ENCODE measurements at places on chromosomes 13 and 19.

DNA sequence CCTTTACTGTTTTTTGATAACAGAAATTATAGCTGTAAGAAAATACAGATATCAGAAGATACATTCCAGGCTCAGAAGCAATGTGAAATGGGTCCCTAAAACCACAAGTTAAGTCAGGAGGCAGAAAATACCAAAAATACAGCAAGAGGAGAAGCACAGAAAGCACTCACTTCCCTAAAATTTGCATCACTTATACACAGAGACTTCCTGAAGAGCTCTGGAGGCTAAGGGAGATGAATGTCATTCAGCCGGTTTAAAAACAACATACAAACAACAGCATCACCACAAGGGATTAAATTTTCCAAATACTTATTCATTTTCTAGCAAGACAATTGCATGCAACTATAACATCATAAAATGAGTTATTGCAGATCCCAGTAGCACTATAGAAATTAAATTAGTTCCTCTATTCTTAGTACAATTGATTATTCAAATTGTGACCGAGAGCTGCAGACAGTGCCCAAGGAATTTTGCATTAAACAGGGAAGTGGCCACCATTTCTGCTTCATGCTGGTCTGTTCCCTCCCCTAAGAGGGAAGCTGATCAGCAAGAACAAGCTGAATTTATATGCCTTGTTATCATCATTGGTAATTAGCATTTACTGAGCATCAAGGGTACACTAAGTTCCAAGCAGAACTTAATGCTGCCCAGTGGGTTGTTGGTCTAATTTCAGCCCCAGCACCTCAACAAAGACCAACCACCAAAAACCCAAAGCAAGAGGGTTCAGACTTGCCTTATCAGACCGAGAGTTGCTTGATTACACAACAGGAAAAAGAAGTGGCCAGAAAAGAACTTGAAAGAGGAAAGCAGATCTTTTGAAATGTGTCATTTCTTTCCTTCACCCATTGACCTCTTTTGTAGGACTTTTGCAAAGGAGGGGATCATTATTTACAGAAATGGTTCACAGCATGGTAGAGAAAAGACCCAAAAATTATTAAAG, 140.7 kb downstream of the KCTD12 start:
- DNase-seq: peak; percentile 73

- no peak for DNase-seq
Measured at GRCh38 chr19:52735734-52736133, 890 bp upstream of the ZNF611 start.

DNA sequence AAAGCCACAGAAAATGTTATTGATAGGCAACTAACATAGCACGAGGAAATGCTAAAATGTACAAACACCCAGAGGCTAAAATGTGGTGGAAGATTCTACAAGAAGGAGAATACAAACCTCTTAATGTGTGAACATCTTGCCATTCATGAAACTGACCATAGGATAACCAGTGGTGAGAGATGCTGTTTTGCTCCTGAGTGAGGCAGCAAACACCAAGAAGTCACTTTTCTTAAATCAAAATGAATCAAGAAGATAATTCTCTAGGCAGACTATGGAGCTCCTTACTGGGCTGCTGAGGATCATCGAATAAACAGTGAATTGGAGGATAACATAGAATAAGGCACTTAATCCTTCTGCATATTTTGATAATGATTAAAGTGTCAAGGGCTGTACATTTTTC, 375.4 kb upstream of the SLITRK6 start:
- no peak for DNase-seq

- DNase-seq: no peak
Measured at GRCh38 chr13:51501592-51502152, 48.8 kb upstream of the INTS6 start.

- peak; percentile 92 for DNase-seq
Measured at GRCh38 chr19:18499055-18499775, 22.7 kb downstream of the ELL start.

DNA sequence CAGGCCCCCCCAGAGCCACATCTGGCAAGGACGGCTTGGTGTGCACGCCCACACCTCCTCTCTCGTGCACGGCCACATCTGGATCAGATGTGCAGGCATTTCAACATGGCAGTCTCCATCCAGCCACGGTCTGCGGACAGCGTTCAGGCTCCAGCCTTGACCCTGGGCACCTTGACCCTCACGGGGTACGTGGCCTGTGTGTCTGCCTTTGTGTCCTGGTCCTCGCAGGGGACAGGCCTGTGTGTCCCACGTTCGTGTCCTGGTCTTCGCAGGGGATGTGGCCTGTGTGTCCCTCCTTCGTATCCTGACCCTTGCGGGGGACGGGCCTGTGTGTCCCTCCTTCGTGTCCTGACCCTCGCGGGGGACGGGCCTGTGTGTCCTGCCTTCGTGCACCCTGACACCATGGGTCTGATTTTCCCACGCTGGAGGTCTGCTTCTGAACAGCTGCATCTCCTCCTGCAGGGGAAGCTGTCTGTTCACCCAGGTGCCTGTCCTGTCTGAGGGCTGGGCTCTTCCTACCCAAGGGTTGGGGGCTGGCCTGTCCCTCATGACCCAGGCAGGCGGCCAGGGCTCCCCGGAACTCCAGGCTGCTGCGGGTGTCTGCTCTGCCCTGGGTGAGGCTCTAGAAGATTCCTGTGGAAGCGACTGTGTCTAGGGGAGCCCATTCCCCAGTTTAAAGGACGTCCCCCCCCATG, 25.3 kb downstream of the RASA3 start:
- DNase-seq: no peak

DNA sequence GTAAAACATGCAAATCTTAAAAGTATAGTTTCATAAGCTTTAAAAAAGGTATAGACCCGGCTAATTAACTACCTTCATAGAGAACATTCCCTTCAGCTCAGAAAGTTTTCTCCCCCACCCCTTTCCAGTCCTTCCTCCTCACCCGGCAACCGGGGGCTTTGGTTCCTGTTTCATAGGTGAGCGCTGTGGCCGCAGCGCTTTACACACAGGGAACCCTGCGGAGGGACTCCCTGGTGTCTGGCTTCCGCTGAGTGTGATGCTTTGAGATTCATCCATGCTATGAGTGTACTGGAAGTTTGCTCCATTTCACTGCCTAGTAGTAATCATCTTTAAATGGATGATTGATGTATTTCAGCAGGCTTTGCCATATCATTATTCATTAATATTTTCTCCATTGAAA, 26.0 kb upstream of the PABPC3 start:
- DNase-seq: no peak

DNA sequence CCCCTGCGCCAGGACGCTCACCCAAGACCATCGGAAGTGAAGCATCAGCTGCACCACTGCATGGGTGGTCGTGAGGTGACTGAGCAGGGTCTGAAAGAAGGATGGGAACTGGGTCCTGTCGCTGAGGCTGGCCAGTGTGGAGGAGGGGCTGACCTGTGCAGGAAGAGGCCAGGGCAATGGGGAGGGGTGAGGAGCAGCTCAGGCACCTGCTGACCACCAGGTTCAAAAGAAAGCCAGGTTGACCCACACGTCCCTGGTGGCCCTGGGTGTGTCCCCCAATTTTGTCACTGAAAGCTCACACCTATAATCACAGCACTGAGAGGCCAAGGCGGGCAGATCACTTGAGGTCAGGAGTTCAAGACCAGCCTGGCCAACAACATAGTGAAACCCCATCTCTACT, 13.7 kb upstream of the ZSCAN1 start:
- no peak for DNase-seq

DNA sequence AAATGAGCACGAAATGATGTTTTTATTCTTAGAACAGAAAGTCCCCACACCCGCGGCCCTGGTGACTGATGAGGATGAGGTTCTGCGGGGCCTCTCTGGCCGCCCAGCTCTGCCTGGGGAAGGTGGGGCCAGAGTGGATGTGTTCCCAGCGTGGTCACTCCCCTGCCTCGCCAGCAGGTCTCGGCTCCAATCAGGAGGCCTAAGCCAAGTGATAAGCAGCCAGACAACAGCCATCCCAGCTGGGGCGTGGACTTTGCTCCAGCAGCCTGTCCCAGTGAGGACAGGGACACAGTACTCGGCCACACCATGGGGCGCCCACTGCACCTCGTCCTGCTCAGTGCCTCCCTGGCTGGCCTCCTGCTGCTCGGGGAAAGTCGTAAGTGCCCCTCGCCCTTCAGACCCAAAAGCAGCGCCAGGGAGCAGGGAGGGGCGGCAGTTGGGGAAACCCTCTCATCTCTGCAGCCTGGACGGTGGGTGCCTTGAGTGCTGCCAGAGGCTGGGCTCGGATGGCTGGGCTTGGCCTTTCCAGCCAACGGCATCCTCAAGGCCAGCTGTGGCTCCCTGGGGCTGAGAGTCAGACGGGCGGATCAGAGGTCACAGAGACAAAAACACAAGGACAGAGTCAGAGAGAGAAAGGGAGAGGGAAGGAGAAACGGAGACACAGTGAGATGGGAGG, at the start of gene F10:
TSS of gene F10 (plus strand) at position 250 of the 676 bp plus-strand sequence. CDS start at position 307, 57 bp downstream.
- no peak for DNase-seq

DNA sequence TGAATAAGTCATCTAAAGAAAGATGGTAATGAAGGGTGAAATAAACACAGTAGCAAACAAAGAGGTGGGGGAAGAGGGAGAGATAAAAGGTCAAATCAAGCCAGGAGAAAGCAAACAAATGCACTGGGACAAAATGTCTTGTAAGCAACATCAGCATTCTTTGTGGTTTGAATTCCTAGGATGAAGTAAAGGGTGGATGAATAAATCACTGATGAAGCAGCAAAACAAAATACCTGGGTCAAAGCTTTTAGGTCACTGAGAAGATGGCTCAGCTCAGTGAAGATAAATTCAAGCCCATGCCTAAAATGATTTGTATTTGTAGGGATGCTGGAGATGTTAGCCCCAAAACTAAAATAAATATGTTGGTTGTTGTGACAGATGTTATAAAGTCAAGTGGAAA, 86.5 kb upstream of the FBXL3 start:
- no peak for DNase-seq

- DNase-seq: no peak
Measured at GRCh38 chr19:31963746-31964145, 381.7 kb upstream of the ZNF507 start.

DNA sequence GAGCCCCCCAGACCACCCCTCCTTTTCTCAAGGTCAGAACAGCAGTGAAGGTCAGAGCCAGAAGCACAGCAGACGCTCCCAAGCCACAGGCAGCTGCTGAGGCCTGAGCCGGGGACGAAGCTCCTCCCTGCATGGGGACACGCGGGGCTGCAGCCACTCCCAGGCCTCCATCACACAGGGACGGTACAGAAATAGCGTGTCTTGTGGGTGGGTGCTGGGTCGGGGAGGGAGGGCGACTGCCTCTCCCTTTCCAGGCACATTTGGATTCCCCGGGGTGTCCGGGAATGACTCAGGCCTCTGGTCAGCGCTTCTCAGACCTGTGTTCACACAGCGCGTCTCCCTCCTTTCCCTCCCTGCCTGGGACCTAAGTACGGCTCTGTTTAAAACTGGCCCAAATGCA, 33.2 kb downstream of the RASA3 start:
- peak; percentile 91 for DNase-seq

GRCh38 chr13:85535316-85536084, 263.7 kb downstream of the SLITRK6 start:
- no peak for DNase-seq

DNA sequence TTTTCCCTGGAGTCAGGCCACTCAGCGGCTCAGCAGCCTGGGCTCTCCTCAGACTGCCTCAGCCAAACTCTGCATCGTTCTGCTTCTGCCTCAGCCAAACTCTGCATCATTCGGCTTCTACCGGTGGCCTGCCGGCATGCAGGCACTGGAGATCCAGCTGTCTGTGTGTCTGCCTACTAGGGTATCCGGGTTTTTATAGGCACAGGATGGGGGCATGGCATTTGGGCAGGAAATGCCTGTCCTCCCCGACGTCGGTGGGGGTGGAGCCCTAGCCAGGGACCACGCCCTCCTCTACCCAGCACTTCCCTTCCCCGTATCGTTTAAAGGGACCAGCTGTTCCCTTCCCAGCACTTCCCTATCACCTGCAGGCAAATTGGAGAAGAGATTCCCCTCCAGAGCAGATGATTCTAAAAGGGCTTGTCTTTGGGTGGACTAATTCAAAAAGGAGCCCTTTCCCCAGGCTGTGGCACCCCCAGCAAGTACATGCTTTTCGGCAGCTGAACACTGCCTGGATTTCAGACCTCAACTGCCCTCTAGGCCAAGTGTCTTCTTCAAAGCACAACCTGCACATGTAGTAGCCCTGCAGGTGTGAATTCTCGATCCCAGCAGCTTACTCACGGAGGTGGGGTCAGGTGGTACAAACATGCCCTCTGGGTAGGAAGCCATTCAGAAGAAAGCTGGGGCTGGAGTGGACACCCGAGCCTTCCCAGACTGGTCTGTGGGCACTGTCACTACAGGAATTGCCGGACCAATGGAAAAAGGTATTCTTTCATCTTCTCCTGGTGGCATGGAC, 25.4 kb upstream of the GPR12 start:
- DNase-seq: peak; percentile 56
